ENCODE measurements at places on chromosomes 11 and 22.

DNA sequence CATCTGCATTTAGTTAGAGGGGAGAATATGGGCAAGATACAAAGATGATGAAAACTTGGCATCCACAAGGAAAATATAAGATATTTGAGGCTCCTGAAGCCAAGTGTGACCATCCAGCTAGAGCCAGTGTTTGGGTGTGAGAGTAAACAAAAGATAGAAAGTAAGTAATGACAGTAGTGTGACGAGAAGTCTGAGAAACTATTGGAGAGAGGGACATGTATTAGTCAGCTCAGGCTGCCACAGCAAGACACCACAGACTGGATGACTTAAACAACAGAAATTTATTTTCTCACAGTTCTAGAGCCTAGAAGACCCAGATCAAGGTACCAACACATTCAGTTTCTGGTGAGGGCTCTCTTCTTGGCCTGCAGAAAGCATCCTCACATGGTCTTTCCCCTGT, 6.4 kb upstream of the CCKBR start:
- DNase-seq, result no peak

- DNase-seq, result peak; percentile 26
Measured at GRCh38 chr11:3894128-3894731, 38.8 kb downstream of the STIM1 start.

DNA sequence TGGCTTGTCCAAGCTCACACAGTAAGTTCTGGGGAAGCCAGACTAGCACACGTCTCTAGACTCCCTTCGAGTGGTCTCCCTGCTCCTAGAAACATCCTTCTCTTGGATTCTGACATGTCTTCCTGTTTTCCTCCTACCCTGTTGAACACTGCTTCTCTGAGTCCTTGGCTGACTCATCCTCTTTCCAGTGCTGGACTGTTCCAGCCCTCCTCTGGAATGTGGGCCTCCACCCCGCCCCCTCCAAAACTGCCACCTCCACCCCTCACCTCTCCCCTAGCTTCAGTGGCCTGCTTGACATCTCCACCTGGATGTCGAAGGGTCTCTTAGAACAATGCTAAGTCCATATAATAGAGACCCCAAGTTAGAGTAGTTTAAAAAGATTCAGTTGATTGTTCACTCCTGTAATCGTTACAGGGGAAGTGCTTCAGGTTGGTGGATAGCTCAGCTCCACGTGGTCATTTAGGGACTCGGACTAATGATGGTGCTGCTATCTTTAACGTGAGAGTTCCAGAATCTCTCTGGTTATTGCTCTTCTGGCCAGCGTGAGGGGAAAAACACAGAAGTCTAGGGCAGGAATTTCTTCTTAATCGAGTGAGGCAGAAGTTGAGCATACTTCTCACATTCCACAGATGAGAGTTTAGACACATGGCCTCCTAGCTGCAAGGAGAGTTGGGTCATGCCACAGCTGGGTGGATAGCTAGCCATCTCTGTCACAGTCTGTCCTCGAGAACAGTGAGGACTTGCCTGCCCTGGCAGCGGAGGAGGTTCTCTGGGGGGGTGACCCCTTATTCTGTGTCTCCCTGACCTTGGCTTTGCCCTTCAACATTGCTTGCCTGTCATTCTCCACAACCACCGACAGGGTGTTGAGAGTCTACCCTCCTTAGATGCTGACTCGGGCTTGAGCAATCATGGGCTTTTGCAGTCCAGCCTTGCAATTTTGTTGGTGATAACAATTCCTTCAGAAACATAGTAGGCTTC, 4.7 kb upstream of the C11orf96 start:
- peak; percentile 46 for DNase-seq

DNA sequence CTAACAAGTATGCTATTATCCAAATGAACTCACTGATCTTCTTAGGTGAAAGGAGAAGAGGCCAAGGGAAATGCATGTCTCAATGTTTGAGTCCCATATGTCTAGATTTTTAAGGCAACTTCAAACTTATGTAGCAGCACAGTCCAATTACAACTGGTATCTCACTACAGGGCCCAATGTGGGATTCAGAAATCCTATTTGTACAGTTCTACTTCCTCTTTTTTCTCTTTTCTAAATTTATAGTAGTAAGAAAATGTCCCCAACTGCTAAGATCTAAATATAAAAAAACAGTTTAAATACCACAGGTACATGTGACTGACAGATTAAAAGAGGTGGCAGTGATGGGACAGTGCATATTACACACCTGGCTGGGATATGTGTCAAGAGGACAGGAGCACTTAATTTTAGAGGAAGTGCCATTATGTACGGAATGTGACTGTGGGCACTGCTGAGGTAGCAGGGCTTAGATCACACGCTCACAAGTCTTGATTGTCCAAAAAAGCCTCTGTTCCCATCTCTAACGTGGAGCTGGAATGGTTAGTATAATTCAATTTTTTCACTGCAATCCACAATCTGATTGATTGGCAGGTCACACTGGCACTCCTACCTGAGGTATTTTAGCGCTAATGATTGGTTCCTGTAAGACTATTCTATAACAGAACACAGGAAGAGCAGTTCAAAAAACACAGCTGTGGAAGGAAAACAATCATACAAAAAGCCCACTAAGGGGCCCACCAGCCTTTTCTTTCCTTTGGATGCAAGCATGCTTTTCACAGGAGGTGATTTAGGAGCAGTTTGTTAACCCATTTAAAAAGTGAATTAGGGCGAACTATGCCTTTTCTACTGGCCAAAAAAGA, 34.6 kb downstream of the APOL5 start:
- no peak for DNase-seq

- DNase-seq, result no peak
Measured at GRCh38 chr11:111327908-111328624, 29.7 kb downstream of the POU2AF3 start.

GRCh38 chr22:37287550-37287951, 5.2 kb downstream of the CYTH4 start:
- no peak for DNase-seq

- DNase-seq, result no peak
Measured at GRCh38 chr11:75796091-75796435, 18.9 kb upstream of the UVRAG start.

DNA sequence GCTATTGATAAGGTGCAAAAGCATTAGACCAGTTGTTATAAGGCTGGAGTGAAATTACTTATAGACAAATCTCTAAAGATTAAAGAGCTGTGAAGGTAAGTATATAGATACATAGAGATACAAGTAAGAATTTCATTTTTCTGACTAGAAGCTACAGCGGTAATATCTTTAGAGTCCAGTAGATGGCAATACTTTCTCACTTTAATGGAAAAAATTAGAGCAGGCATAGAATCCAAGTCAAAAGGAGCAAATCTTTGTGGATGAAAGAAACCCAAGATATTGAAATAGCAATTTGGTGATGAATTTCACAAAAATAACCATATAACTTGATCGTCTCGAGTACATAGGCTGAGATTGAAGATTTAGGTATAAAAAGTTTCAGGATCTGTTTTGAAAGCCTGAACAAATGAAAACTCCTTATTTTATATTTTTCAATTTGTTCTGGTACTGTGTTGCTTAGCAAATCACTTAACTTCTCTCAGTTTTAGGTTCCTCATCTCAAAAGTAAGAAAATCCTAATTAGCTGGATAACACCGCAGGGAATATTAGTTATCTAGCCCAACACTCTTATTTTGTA, 81.9 kb downstream of the UVRAG start:
- DNase-seq, result peak; percentile 30

DNA sequence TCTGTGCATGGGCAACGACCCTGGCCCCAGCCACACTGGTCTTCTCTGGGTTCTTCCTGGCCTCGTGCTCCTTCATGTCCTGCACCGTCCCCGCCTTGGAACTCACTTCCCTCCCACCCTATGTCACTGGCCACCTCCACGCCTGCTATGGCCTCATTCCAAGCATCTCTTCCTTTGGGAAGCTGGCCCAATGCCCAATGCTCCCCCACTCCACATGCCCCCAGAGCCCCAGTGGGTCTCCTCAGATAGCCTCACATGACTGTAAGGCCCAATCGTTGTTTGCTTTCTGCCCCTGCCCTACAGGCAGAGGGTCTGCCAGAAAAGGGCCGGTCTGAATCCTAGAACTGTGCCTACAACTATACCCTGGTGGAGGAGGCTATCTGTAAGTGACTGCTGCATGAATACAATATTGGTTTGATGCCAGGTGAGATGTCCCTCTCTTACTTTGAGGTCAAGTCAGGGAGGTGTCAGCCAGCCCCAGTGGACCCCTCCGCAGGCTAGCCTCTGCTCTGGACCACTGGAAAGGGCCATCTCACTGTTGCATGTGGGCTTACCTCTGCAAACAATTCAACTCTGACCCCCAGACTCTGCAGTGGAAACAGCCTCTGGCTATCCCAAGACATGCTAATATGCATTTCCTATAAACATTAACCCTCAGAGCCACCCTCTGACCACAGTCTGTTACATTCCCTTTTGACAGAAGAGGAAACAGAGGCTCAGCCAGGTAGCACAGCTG, 2.1 kb upstream of the GNAZ start:
- DNase-seq, result no peak

GRCh38 chr22:22349455-22349836, 104.9 kb downstream of the VPREB1 start:
- no peak for DNase-seq

- DNase-seq, result no peak
Measured at GRCh38 chr11:48085688-48086087, 105.3 kb downstream of the PTPRJ start.

GRCh38 chr22:27242917-27243589, 558.5 kb downstream of the MN1 start:
- no peak for DNase-seq

DNA sequence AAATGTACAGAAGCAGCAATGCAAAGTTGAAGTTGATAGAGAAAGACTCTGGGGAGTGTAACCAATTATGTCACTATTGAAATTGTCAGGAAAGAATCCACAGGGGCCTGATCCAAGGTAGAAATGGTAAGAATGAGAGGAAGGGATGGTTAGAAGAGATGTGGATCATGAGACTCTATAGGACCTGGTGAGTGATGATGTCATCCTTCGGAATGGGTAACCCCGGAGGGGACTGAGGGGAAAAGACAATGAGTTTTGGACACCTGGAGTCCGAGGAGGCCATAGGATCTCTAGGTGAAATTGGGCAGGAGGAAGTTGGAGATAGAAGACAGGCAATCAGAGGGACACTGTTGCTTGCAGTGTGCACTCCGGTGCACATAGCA, 6.3 kb upstream of the TIMP3 start:
- no peak for DNase-seq

GRCh38 chr11:116955949-116956348, 118.5 kb upstream of the APOA1 start:
- no peak for DNase-seq

- no peak for DNase-seq
Measured at GRCh38 chr11:9710852-9711251, 47.0 kb downstream of the SWAP70 start.

DNA sequence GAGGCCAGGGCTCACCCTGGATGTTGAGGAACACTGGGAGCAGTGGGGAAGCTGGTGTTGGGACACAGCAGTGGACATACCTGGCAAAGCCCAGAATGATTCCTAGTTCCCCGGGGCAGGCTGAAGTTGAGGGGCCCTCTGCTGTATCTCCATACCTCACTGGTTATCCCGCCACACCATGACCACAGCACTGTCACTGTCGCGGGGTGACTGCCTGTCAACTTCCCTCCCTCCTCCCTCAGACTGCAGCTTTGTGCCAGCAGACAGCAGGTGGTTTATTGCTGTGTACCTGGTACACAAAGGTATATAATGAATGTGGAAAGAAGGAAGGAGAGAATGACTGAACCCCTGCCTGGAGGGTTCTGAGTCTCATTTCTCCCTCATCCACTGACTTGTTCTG, 318.7 kb downstream of the TMEM135 start:
- no peak for DNase-seq

DNA sequence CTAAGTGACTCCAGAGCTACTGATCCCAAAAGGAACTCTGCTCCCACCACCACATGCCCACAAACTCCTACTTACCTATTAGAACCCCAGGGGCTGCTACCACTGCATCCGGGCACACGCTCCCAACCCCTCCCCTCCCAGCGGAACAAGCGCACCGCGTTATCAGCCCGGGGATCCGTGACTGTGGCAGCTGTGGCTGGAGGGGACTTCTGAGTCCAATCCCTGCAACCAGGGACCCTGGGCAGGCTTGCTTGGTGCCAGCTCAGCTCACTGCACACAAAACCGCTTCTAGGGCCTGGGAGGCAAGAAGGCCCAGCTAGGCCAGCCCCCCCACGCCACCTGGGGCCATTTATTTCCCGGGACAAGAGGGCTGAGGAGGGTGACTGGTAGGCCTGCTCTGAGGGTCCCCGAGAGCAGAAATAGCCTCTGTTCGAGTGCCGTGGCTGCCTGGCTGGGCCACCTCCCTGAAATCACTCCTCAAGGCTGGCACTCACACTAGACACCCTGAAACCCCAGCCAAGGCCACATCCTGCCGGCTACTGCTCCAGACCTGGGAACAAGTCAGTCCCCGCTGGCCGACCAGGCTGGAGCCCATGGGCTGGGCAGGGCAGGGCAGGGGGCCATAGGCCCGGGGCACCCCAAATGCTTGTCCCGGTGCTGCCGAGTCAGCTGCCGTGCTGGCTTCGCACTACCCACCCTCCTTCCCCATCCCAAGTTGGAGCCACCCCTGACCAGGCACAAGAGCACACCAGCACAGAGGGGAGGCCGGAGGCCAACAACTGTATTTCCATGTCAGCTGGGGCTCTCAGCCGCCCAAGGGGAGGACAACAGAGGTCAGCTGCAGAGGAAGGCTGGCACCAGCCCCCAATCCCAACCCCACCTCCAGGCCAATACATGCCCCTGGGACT, 1.9 kb upstream of the IFITM10 start:
- DNase-seq, result no peak

GRCh38 chr11:47552056-47552565, 821 bp downstream of the CELF1 start:
- no peak for DNase-seq

DNA sequence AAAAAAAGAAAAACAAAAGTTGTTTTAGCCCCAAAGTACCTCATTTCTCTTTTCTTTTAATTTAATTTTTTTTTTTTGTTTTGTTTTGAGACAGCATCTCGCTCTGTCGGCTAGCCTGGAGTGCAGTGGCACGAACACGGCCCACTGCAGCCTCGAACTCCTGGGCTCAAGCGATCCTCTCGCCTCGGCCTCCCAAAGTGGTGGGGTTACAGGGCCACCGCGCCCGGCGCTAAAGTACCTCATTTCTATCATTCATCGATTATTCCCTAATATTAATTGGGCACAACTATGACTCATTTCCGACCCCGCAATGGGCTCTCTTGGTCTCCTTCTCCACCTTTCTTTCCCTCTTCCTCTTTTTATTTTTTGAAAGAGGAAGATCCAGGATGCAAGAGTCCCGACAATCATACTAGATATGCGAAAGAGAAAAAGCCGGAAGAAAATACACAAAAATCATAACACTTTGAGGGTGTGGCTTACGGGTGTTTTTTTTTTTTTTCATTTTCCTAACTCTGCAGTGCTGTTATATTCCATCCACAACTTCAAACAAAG, 475 bp upstream of the AIP start:
- DNase-seq, result no peak

- DNase-seq, result peak; percentile 73
Measured at GRCh38 chr11:76830639-76831327, 29.9 kb upstream of the ACER3 start.

DNA sequence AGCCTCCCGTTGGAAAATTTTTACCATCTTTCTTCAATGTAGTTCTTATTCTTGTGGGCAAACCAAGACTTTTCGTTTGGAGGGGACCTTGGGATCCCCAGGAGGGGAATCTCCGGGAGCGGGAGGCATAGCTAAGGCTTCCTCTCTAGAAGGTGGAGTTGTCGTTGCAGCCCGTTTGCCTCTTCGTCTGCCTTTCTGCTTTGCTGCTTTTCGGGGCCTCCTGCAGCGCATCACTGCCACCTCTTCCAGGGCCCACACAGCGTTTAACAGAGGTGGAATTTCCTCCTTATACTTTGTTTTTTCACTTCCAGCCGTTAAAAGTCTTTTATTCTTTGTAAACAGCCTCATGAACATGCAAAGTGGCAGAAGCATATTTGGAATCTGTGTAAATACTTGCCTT, 3.5 kb upstream of the IFITM3 start:
- DNase-seq, result no peak
